ENCODE measurements at places on chromosomes 2 and 18. TPM values are rescaled to one million over a fixed set of nuclear protein-coding genes. Genes with fewer than 3 reads are reported as not detected.

The KCNE4 gene
- 0.28 TPM for total RNA-seq

DNA sequence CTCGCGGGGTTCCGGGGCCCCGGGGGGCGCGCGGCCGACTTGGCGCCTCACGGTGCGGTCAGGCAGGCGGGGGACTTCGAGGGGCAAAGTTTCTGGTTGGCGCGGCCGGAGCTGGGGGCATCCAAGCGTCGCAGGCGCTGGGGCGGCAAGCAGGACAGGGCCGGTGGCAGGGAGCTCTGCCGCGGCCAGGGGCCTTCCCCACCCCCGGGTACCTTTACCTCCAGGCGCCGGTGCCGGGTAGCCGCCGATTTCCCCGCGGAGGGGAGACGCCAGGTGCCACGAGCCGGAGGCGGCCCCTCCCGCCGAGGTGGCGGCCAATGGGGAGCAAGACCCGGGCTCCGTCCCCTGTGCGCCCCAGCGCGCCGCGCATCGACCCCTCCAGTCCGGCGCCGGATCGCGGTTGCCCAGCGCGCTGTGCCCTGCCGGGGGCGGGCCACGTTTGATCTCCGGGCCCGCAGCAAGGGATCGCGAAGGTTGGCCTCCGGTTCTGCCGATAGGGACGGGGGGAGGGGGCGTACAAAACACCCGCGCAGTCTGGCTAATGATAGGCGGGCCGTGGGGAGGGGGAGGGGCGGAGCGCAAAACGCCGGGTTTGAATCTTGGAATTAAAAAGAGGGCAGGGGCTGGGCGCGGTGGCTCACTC is at the start of gene ST8SIA5:
TSS of gene ST8SIA5 (minus strand) at position 495 of the 643 bp plus-strand sequence. CDS start 545 bp downstream, outside the sequence.
- no peak within 1 kb of the TSS for H3K27ac ChIP-seq
- peaks cover 11% of the 10 kb centered on the region for H3K27me3 ChIP-seq
- DNase-seq: no peak

DNA sequence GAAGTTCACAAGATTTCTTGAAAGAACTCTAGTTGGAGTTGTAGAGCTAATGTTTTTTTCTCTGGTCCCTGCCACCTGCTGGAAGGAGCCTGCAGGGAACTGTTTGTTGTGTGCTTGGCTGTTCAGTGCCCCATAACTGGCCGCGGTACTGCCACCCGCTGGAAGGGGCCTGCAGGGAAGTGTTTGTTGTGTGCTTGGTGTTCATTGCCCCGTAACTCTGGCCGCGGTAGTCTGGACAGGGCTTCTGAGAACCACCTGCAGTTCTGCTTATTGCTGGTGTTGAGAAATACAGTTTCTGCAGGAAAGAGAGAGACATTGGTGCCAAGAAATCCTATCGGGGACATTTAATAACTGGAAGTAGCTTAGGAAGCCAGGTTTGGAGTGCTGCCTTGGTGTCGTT is 58.1 kb downstream of the AGAP1 start:
- H3K27me3 ChIP-seq: no peaks in the 10 kb centered on the region
- H3K4me3 ChIP-seq: no peak overlapping the region
- peaks cover 6% of the 10 kb centered on the region for H3K4me1 ChIP-seq
- no peak for DNase-seq
- no peak overlapping the region for H3K27ac ChIP-seq

DNA sequence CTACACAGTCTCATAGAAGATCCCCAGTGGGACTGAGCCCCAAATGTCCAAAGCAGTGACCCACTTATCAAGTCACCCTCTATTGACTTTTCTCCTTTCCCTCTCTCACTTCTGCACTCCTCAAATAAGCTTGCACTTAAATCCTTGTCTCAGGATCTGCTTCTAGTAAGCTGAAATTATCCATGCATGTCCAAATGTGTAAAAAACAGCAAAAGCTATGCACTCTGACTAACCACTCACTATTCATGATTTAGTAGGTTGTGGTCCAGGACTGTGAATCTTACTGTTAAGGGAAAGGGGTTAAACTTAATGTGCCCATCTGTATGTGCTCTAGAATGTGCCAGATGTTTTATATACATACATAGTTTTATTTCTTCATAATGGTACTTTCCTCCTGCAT is 115.4 kb downstream of the SCG2 start:
- H3K4me3 ChIP-seq: no peak overlapping the region
- H3K4me1 ChIP-seq: no peaks in the 10 kb centered on the region

GRCh38 chr2:144230448-144231085 is 289.4 kb downstream of the ZEB2 start:
- no peaks in the 10 kb centered on the region for H3K36me3 ChIP-seq
- H3K27me3 ChIP-seq: no peaks in the 10 kb centered on the region
- no peak overlapping the region for H3K27ac ChIP-seq
- no peaks in the 10 kb centered on the region for H3K4me1 ChIP-seq

- no peaks in the 10 kb centered on the region for H3K36me3 ChIP-seq
- H3K4me1 ChIP-seq: no peaks in the 10 kb centered on the region
Observed at GRCh38 chr18:51724790-51725721, 527.6 kb upstream of the MEX3C start.
